ENCODE measurements at places on chromosomes 6 and 20. TPM values are rescaled to one million over a fixed set of nuclear protein-coding genes. Genes with fewer than 3 reads are reported as not detected.

Gene STMND1
- 0.16 TPM for total RNA-seq

GRCh38 chr6:156538875-156539660 lies 238.1 kb upstream of the ARID1B start:
- H3K36me3 ChIP-seq: no peaks in the 10 kb centered on the region
- no peaks in the 10 kb centered on the region for H3K27me3 ChIP-seq
- H3K27ac ChIP-seq: no peak overlapping the region
- no peak overlapping the region for H3K4me3 ChIP-seq

DNA sequence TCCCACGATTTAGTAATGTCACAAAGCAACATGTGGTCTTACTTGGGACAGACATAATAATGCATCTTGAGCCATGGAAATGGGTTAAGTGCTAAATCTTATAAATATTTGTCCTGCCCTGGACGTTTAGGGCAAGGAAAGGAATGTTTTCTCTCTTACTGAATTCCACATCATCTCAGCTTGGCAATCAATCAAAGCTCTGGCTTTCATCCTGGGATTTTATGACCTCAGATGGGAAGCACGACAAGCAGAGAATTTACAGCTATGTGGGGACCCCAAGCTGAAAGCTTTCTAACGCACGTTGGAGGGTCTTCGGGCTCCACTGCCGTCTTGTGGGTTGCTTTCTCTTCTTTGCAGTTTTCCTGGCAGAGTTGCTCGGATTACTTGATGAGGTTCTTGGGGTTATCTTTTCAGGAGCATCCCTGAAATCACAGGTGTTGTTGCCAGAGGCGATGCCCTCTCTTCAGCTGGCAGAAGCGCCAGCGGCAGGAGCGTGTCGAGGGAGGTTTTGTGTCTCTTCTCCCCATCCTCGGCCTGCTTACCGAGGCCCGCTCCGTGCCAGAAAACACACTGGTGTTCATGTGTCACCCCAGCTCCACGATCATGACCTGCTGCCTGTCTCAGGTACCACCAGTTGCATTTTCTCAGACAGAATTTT lies 73.4 kb upstream of the FRMD1 start:
- no peak overlapping the region for H3K27ac ChIP-seq
- H3K27me3 ChIP-seq: peaks cover 12% of the 10 kb centered on the region

Gene EDN1
- 54.8 TPM for total RNA-seq

Gene HLA-DQA1
- total RNA-seq: not detected

DNA sequence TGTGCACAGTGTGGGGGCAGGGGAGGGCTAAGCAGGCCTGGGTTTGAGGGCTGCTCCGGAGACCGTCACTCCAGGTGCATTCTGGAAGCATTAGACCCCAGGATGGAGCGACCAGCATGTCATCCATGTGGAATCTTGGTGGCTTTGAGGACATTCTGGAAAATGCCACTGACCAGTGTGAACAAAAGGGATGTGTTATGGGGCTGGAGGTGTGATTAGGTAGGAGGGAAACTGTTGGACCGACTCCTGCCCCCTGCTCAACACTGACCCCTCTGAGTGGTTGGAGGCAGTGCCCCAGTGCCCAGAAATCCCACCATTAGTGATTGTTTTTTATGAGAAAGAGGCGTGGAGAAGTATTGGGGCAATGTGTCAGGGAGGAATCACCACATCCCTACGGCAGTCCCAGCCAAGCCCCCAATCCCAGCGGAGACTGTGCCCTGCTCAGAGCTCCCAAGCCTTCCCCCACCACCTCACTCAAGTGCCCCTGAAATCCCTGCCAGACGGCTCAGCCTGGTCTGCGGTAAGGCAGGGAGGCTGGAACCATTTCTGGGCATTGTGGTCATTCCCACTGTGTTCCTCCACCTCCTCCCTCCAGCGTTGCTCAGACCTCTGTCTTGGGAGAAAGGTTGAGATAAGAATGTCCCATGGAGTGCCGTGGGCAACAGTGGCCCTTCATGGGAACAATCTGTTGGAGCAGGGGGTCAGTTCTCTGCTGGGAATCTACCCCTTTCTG lies 44.0 kb upstream of the TTPAL start:
- H3K4me3 ChIP-seq: no peak overlapping the region
- no peaks in the 10 kb centered on the region for H3K4me1 ChIP-seq
- peak; percentile 36 for DNase-seq
- no peak overlapping the region for H3K27ac ChIP-seq

DNA sequence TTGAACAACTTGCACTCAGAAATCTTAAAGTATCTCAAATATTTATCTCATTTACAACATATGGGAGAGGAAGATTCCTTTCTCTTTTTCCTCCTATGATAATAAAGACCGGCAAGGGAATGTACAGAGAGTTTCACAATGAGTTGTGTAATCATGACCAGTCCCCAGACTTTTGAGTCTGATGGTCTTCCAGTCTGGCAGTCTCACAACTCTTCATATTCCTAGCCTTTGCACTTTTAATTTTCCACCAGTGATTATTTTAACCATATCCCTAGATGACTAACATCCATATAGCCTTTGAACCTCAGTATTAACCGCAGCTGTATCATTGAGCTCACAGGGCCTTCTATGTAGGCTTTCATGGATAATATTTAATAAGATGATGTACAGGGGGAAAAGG lies 278.5 kb downstream of the KHDC1L start:
- no peaks in the 10 kb centered on the region for H3K27me3 ChIP-seq
- H3K4me1 ChIP-seq: peaks cover 5% of the 10 kb centered on the region
- peak; percentile 27 for DNase-seq
- H3K36me3 ChIP-seq: no peaks in the 10 kb centered on the region

Gene RIPOR3
- 0.29 TPM for total RNA-seq

- no peak overlapping the region for H3K4me3 ChIP-seq
- no peaks in the 10 kb centered on the region for H3K4me1 ChIP-seq
- DNase-seq: no peak
- no peak overlapping the region for H3K27ac ChIP-seq
Measured at GRCh38 chr20:61761453-61762166, 304.1 kb downstream of the TAF4 start.

DNA sequence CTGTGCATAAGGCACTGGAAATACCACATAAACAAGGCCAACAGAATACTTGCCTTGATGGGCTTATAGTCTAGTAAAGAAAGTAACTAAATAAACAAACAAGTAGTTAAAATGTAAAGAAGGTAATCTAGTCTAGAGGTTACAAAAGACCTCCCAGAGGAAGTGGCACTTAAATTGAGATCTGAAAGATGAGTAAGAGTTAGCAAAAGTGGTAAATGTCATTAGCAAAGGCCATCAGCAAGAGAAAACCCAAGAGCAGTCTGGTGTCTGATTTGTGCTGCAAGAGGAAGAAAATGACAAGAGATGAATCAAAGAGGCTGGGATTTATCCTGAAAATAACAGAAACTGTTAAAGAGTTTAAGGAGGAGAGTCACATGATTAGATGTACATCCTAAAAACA lies 96.6 kb upstream of the SMLR1 start:
- no peaks in the 10 kb centered on the region for H3K27me3 ChIP-seq
- no peak overlapping the region for H3K27ac ChIP-seq
- H3K4me3 ChIP-seq: no peak overlapping the region

GRCh38 chr20:5268449-5268848 lies 48.3 kb downstream of the PROKR2 start:
- no peaks in the 10 kb centered on the region for H3K27me3 ChIP-seq
- no peak overlapping the region for H3K27ac ChIP-seq
- DNase-seq: no peak
- no peaks in the 10 kb centered on the region for H3K36me3 ChIP-seq

Gene OTOR
- not detected for total RNA-seq

Gene ENPP1
- total RNA-seq: 7.1 TPM

GRCh38 chr6:72669324-72669723 lies 47.5 kb downstream of the KCNQ5 start:
- H3K27me3 ChIP-seq: no peaks in the 10 kb centered on the region
- no peak overlapping the region for H3K4me3 ChIP-seq
- no peaks in the 10 kb centered on the region for H3K4me1 ChIP-seq

DNA sequence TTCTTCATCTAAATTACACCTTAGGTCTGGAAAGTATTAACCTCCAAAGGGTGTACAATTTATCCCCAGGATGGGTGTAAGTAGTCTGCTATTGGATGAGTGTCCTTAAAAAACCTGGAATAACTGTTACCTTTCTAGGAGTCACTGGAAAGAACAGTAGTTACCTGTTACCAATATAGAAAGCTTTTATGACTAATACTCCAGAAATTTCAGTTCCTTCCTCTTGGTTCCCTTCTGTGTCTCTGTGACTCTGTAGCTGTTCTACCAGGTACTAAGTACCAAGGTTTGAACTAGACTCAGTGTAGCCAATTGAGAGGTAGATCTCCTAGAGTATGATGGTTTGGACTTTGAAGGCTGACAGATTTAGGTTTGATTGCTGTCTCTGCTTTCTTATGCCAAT lies 47.0 kb upstream of the TBX18 start:
- no peak overlapping the region for H3K4me3 ChIP-seq
- no peak for DNase-seq
- H3K27me3 ChIP-seq: no peaks in the 10 kb centered on the region
- H3K36me3 ChIP-seq: no peaks in the 10 kb centered on the region
- H3K27ac ChIP-seq: no peak overlapping the region

- DNase-seq: peak; percentile 59
- H3K4me1 ChIP-seq: peaks cover 9% of the 10 kb centered on the region
- no peaks in the 10 kb centered on the region for H3K27me3 ChIP-seq
- H3K4me3 ChIP-seq: peak overlapping the region; percentile 99
- no peaks in the 10 kb centered on the region for H3K36me3 ChIP-seq
Measured at GRCh38 chr6:15244620-15245360, 1.1 kb upstream of the JARID2 start.

All from astrocyte (in vitro differentiated cells and primary cell).